HepG2 (cell line): ENCODE measurements at places on chromosomes 5 and 9. TPM values are rescaled to one million over a fixed set of nuclear protein-coding genes. Genes with fewer than 3 reads are reported as not detected.

PCDHGA10 gene
- 0.04 TPM in 2 replicates for polyA plus RNA-seq

ANKRD20A1 gene
- polyA plus RNA-seq: not detected in 2 replicates

HACD4 gene
- not detected in 2 replicates for polyA plus RNA-seq

IL5 gene
- not detected in 2 replicates for polyA plus RNA-seq

ALDH7A1 gene
- 64.5 and 100 TPM in 2 replicates for polyA plus RNA-seq

DRD1 gene
- not detected in 2 replicates for polyA plus RNA-seq
